ENCODE measurements at places on chromosomes 7 and 10. TPM values are rescaled to one million over a fixed set of nuclear protein-coding genes. Genes with fewer than 3 reads are reported as not detected.

The EGR2 gene
- 0.56 TPM for total RNA-seq

The PRRT4 gene
- not detected for total RNA-seq

The MYOZ1 gene
- total RNA-seq = not detected

GRCh38 chr10:132943058-132943790, 854 bp upstream of the CFAP46 start:
- DNase-seq = no peak

DNA sequence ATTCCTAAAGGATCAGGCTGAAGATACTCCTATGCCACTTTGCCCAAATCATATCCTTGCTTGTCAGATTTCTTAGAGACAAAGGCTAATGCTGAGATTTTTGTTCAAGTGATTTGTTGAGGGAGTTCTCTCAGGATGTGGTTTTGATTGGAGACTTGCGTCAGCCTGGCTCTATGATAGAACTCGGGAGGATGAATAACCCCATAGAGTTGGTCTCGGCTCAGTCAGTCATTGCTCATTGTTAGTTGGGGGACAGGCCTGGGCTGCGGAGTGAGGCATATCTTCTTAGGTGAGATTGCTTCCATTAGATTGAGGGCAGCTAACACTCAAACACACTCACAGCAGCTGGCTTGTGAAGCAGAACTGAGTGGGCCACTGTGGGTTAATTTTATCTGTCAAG, 203.4 kb downstream of the KIF20B start:
- no peak for DNase-seq

DNA sequence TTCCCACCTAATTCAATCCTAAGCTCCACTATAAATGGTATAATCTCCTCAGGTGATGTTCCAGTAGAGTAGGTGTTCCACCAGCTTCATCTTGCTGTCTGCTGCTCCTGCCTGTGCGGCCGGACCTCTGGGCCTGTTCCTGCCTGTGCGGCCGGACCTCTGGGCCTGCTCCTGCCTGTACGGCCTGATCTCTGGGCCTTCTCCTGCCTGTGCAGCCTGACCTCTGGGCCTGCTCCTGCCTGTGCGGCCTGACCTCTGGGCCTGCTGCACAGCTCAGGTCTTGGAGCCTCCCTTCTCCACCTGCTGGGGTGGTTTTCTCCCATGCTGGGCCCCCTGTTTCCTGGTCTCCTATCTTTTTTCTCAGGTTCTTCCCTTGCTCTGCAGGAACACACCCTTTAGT, 117.8 kb downstream of the USP6NL start:
- DNase-seq = no peak

- DNase-seq = no peak
These were observed 74.5 kb downstream of the PRKAG2 start for GRCh38 chr7:151802469-151802846.

All from MG63 (cell line).